Retina (tissue), 1 donor: ENCODE measurements at places on chromosomes 11 and 22.

GRCh38 chr11:68012843-68013610 lies 2.9 kb downstream of the ALDH3B1 start:
- no peak for DNase-seq

- DNase-seq, result no peak
Measured at GRCh38 chr22:30681831-30682230, 12.8 kb upstream of the OSBP2 start.

GRCh38 chr11:115316696-115317095 lies 187.5 kb downstream of the CADM1 start:
- DNase-seq, result no peak

DNA sequence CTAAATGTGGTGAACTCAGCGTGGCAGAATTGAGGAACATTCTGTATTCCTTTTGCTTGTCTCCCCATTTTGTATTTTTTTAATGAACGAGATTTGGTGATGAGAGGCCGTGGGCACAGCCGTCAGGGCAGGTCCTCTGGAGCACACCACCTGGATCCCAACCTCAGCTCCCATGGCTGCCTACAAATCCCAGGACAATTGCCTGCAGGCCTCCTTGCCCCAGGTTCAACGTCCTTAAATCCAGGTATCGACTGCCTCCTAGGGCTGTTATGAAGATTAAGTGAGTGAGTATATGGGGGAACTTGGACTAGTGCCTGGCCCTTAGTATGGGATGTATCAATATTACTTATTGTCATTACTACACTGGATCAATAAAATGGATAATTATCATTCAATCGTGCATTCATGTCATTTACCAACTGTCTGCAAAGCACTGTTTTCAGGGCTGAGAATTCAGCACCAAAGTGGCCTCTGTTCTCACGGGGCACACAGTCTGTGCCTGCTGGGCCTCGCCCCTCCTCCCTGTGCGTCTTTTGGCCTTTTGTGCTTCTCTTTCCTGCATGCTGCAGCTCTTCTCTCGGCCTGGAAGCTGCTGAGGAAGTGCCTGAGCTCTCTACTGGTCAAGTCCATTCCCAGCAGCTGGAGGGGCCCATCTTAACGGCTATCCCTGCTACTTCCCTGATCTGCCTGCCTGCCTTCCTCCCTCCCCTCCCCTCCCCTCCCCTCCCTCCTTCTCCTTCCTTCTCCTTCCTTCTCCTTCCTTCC lies 1343.7 kb downstream of the BRD1 start:
- DNase-seq, result no peak

DNA sequence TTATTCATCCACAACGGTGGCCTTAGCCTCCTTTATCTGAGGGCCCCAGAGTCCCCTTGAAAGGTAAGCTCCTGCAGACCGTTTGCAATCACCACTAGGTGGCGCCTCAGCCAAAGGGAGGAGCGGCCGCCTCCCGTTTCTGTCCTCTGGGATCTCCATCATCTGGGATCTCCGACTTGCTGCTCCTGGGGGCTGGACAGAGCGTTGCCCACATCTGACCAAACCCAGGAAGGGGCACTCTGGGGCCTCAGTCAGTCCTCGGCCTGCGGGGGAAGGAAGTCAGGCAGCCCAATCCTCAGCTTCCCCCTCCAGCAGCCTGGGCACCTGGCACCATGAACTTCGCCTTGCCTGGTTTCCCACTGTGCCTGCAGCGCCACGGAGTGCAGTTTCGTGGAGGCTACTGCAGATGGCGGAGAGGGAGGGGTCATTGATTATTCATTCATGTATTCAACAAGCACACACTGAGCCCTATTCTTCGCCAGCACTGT lies 23.5 kb downstream of the TP53I11 start:
- DNase-seq, result peak; percentile 83

DNA sequence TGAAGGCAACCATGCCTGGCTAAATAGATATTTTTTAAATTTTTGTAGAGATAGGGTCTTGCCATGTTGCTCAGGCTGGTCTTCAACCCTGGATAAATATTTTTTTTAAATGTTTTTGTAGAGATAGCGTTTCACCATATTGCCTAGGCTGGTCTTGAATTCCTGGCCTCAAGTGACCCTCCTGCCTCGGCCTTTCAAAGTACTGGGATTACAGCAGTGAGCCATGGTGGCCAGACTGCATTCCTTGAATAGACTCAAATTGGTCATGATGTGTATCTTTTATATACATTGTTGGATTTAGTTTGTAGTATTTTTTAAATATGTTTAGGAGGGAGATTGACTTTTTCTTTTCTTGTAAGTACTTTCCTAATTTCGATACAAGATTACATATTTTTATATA lies 325.7 kb upstream of the C11orf87 start:
- DNase-seq, result no peak

DNA sequence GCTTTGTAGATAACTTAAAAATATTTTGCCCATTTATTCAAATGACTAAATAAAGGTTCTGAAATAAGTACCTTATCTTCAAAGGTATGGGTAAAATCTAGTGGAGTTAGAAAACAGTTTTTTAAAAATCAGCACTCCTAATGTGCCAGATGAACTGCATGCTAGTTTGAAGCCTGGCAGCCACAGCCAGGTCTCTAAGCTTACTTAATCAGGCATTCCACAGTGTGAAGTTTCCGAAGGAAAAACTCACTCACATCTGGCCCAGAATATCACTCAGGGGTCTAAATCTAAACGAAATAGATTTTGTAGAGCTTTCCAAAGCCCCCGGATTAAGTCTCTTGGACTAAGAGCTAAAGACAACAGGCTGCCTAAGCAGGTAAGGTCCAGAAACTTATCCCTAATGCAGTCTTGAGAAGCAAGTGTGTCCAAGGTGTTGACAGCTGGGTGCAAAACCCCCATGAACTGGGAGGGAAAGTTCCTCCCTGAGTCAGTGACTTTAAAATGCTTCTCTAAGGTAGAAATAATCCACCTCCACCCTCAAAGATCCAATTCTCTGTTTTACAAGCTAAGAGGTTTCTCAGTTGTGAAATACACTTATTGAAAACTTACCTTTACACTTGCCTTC lies 157.6 kb downstream of the FCHSD2 start:
- DNase-seq, result no peak

DNA sequence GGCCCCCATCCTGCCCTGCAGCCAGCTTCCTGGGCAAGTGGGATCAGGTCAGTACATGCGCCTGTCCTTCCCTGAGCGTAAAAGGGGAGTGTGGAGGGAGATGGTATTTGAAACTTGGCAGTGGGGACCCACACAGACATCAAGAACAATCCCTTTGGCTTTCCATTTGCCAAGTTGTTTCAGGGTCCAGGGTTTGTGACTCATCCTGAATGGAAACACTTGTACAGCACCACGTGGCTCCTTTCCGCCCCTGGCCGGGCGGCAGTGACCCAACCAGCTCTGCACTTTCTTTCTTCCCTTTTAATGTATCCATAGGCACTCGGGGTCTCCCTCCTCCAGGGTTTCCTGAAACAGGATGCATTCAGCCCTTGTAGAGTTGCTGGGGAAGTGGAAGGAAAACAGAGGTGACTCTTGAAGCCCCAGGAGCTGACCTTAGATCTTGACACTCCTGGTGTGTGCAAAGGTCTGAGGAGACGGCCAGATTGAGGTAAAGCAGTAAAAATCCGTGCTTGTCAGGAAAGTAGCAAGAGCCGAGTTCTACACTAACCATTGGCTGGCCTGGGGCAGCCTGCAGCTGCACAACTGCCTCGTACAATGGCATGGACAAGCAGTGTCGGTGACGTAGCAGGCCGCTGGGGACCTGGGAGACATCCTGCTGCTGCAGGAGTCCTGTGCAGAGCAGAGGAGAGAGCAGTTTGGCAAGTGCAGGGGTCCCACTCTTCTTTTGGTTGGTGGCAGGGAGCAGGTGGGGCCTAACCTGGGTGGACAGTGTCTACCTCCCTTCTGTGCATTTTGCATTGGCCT lies 189.8 kb downstream of the SNX19 start:
- DNase-seq, result no peak

DNA sequence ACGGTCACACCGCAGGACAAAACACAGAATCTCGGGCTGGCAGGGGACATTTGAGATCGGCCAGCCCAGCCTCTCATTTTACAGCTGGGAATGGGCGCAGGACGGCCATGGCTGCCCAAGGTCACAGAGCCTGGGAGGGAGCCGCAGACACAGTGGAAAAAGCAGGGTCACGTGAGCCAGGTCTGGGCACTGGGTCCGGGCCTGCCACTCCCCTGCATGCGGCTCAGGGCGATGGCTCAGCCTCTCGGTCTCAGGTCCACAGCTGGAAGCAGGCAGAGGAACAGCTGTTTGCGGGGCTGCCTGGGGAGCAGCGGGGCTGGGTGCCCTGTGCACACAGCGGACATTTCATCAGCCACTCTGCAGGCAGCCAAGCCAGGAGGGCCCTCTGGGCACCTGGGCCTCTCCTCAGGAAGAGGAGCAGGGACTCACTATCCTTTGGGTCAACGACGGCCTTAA lies 10.4 kb upstream of the PPARA start:
- no peak for DNase-seq

- DNase-seq, result no peak
Measured at GRCh38 chr11:88344869-88345268, 7.3 kb upstream of the CTSC start.

DNA sequence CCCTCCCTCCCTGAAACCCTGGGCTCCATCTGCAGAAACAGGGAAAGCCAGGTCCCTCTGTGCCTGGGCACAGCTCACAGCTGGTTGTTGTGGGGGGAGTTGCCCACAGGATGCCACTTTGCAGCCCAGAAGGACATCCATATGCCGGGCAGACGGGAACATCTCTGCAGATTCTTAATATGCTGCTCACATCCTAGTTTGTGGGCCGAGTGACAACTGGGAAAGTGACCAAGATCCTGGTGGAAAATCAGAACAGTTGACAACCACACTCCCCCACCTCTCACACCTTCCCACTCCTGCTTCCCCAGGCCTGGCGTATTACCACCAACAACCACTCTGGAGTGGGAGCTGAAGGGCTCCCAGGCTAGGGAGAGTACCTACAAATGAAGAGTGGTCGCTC lies 7.3 kb upstream of the SCGB1A1 start:
- no peak for DNase-seq

GRCh38 chr11:61773356-61773755 lies 19.0 kb downstream of the TMEM258 start:
- peak; percentile 70 for DNase-seq

DNA sequence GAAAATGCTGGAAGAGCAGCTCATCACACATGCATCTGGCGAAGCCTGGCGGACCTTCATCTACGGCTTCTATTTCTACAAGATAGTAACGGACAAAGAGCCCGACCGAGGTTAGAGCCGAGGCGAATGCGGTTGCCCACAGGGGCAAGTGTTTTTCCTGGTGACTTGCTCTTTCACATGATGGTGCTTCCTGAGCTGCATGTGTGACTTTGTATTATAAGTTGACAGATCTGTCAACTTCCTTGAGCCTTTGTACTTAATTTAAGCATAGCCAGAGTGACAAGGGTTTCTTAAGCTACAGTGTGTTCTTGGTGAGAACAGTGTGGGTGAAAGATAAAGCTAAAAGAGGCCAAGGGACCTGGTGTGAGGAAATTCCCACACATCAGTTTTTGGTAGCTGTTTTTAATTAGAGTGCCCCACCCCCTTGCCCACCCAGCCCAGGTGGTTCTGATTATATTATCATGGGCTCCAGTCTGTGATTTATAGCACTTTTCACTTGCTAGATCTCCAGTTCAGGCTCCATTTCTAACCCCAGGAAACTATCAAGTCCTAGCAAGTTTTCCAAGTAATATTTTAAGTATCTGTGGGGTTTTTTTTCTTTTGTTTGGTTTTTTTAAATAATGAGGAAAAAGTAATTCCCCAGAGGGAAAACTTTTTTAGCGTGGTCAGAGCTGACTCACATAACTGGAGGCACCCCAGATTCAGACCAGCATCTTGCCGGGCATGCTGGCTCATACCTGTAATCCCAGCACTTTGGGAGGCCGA lies 68.0 kb upstream of the YWHAH start:
- no peak for DNase-seq

- DNase-seq, result no peak
Measured at GRCh38 chr11:69968396-69969347, 109.4 kb upstream of the ANO1 start.

GRCh38 chr11:9601037-9601875 lies 27.8 kb downstream of the WEE1 start:
- peak; percentile 63 for DNase-seq

GRCh38 chr11:96173422-96173821 lies 169.6 kb downstream of the MAML2 start:
- no peak for DNase-seq

DNA sequence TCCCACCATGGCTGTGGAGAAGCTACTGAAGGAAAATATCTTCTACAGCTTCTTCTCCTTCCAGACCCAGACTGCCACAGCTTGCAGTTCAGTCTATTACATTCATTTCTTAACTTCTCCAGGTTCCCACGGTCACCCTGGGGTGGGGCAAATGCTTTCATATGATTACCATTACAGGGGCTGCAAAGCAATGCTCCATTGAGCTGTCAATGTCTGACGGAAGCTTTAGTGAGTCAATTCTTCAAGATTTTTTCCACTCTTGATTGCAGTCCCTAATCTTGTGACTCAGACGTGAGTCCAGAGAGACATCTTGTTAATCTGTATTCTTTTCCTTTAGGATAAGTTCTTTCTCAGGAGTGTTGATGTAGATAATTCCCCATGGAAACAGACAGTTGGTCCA lies 233.4 kb upstream of the DDI1 start:
- DNase-seq, result no peak

GRCh38 chr11:69253028-69253427 lies 40.9 kb upstream of the MYEOV start:
- no peak for DNase-seq

DNA sequence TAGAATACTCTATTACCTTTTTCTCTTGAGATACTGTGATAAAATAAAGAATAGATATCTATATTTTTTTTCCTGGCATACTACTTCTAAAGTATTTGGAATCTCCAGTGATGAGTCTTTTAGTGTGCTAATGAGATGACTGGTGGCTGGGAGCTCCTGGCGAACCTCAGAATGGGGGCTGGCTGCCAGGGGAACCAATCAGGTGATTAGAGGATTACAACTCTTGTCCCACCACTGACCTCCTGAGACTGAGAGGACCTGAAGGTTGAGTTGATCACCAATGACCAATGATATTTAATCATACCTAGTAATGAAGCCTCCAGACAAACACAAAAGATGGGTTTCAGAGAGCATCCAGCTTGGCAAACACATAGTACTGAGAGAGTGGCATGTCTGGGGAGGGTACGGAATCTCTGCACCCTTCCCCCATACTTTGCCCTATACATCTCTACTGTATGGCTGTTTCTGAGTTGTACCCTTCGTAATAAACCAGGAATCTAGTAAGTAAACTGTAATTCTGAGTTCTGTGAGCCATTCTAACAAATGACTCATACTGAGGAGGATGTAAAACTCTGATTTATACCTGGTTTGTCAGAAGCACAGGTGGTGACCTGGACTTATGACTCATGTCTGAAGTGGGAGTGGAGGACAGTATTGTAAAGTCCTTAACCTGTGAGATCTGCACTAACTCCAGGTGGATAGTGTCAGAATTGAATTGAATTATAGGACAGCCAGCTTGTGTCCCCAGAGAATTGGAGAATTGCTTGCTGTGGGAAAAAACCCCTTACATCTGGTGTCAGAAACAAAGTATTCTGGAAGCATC lies 325.3 kb upstream of the LRRC4C start:
- no peak for DNase-seq

GRCh38 chr22:48653306-48653705 lies 1174.4 kb downstream of the BRD1 start:
- no peak for DNase-seq
